AG10803 (cell line): ENCODE measurements at places on chromosomes 7 and 10.

DNA sequence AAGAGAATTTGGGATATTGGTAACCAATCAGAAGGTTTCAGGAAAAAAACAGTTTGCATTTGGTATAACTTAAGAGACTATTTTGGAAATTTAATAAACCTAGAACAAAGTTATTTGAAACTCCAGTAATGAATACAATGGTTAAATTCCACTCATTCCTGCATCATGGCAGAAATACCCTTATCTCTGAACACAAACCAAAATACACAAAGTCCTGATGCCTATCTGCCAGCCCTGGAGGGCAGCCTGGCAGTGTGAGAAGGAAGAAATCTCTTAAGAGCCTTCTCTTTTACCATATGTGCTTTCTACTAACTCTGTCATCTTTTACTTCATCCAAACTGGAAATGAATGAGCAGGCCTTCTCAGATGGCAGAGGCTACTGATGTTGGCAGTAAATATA is 147.1 kb upstream of the LYZL1 start:
- peak; percentile 48 for DNase-seq

GRCh38 chr7:6392712-6393666 is 54.8 kb downstream of the DAGLB start:
- DNase-seq = peak; percentile 66

- DNase-seq = no peak
These were observed 383.5 kb downstream of the POM121L12 start for GRCh38 chr7:53418834-53419482.

DNA sequence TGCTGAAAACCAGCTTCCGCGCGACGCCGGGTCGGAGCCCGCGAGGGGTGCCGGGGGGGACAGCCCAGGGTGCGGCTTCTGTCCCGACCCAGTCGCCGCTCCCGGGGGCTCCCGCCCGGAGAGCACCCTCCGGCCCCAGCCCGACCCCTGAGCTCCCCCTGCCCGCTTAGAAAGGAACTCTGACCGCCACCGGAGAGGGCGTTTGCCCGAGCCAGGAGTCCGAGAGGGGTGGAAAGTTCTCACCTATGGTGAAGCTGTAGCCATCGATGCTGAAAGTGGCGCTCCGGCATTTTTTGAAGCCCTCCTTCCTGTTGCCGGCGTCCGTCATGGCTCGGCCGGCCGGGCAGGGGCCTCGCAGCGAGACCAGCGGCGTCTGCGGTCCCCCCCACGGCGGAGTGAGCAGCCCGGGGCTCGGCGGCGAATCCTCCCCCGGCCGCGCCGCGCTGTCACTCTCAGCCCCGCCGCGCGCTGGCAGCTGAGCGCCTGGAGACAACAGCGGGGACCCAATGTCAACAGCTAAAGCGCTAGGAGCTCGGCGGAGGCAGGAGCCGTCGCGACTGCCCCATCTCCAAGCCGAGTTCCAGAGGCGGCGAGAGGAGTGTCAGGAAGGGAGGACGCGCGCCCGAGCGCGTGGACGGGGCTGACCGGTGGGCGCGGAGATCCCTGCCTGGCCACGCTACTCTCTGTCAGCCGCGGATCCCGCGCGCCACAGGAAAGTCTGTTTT is 191.6 kb downstream of the LSM5 start:
- no peak for DNase-seq

- DNase-seq = peak; percentile 36
These were observed 903 bp downstream of the ZNF655 start for GRCh38 chr7:99559175-99559915.

- peak; percentile 47 for DNase-seq
These were observed 72.7 kb upstream of the MRLN start for GRCh38 chr10:59825932-59826331.

GRCh38 chr10:89030791-89031190 is 40.2 kb downstream of the FAS start:
- DNase-seq = no peak

DNA sequence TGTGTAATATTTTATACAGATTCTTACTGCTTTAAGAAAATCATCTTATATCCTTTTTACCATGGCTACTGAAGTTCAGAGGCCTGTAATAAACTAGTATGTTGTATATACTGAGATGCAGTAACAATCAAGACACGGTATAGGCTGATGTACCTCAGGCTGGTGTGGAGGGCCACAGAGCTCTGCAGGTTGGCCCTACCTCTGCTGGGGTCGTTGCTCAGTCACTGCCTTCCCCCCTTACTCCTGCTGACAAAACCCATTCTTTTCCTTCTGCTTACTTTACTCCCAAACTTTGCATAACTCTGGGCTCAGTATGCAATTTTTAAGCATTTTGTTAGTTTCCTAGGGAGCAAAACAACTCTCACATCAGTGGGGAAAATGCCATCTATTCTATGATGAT is 200.1 kb upstream of the FOXP2 start:
- DNase-seq = no peak

- DNase-seq = no peak
These were observed 174.9 kb downstream of the CREB5 start for GRCh38 chr7:28587211-28587610.

DNA sequence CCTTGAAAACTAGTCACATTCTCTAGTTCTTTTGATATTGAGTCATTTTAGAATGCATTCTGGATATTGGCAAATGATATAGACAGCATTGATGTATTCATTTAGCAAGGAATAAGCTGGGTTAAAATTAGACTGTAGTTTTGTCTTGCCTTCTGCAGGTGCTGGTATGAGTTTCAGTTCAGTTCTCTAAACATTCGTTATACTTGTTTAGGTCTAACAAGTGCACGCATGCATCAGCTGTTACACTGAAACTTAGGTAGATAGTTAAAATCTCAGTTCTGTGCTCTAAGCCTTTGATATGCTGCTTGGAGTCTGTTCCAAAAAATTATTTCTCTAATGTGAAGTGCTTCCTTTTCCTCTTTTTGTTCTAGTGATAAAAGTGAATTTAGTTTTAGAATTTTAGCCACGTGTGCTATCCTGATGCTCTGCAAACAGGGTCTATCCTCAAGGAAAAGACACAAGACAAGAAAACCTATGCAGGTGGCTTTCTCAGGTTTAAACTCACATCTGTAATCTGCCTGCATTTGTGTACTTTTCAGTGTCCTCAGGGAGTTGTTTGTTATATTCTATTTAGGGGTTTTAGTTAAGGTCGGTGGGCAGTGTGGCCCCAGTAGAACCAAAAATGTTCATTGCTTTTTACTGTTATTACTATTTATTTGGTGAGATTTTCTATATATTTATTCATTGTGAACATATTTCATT is 409.0 kb downstream of the CDC14C start:
- no peak for DNase-seq

DNA sequence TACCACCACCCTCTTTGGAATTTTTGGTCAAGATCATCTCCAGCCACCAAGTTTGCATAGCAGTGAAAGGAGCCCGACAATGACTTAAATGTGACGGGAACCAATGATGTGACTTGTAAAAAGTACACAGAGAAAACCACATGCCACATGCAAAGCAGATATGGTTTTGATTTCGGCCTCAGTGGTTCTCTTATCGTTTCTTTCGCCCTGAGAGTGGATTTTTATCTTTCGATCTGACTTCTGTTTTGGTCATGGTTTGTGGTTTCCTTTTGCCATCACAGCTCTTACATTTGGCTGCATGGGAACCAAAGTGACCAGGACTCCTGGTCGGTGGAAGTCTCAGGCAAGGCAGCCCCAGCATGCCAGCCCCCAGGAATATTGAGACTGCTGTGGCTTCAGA is 31.5 kb downstream of the TCF7L2 start:
- DNase-seq = no peak

GRCh38 chr10:63414481-63415260 is 51.1 kb downstream of the JMJD1C start:
- peak; percentile 29 for DNase-seq

DNA sequence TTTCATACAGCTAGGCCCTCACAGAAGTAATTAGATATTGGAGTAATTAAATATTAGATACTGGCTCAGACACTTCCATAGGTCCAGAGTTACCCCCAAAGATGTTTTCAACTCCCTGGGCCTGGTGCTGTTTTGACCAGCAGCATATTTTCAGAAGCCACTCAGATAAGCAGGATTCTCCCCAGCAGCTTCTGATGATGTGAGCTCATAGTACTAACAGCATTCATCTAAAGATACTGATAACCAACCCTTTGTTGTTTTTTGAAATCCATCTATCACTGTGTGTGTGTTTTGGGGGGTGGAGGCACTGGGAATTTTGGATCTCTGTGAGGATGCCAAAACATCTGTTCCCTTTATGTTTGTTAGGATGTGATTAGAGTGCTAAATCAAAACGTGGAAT is 52.7 kb downstream of the VPS50 start:
- DNase-seq = no peak

DNA sequence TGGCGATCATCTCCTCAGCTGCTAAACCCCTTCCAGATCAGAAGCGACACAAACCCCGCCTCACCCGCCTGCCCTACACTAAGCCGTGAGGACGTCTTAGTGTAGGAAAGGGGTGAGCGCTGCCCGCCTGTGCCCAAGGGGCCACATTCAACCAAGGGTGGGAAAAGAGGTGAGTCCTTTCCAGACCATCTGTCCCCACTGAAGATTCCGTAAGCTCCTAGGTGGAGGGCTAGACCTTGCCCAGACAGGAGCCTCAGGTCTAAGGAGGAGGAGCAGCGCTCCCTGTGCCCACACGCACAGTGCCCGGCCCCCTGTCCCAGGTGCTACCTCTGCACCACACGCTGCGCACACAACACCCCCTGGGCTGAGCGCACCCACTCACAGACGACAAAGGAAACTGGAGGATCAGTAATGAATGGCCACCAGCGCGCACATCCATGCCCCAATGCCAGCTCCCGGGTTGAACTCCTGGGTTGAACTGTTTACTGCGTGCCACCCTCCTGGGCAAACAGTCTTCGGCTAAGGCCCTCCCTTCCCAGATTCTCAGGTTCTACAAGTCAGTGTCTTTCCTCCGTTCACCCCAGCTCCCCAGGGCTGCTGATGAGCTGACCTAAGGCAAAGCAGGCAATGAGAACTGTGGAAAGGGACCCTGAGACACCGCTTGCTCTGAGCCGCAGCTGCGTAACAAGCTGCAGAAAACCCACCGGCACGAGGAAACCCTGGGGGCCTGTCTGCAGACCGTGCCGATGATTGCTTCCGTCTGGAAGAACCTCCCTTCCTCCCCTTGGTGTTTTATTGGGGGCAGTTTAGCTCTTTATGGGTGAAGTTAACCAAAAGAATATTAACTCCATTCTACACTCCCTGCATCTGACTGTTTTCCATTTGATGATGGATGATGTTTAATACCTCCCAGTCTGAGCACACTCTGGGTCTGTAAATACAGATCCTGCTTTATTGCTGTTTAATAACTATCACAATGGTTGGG is 185.9 kb downstream of the MAD1L1 start:
- DNase-seq = no peak

DNA sequence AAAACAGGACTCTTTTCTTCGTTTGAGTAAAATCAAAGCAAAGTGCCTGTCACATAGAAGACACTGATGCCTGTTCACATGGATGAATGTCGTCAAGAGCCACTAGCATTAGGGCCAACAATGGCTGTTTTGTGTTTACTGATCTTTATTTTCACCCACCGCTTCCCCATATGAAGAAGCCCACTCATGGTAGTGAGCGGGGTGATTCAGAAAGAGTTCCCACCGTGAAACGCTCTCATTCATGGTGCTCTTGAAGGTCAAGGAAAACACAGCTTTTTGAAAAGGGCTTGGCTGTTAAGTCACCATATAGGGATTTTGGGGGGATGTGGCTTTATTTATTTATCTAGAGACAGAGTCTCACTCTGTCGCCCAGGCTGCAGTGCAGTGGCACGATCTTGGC is 12.5 kb downstream of the PROSER2 start:
- no peak for DNase-seq

DNA sequence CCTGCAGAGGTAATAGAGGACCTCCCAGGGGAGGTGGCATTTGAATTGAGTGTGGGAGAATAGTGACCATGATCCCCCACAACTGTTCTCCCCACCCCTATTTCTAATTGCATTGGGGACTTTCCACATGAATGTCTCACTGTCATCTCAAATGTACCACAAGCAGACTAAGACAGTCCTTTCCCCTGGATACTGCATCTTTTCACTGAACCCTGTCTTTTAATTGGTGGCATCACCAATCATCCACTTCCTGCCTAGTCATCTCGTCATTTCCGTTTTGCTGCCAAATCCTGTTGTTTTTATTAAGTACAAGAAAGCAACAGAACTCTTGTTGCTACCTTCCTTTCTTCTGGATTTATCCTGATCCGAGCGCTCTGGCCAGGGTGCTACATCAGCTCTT is 120.3 kb downstream of the NRP1 start:
- no peak for DNase-seq

GRCh38 chr10:126070476-126071215 is 174.3 kb downstream of the FANK1 start:
- DNase-seq = no peak

DNA sequence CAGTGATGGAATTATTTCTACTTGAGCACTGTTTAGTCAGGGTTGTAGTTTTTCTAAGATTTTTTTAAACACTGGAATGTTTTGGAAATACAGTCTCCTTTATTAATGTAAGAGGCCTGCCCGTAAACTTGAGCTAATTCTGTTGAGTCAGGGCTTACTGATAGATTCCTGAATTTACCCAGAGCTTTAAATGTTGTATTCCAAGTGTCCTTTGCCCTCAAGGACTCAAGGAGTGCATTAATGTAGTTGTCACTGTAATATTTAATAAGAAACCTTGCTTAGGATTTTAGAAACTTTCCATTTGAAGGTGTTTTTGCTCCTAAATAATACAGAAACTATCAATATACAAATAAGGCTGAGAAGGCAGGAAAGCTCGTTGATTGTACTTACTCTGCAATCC is 89.2 kb downstream of the MACC1 start:
- no peak for DNase-seq

- DNase-seq = no peak
These were observed 9.0 kb downstream of the NSMCE4A start for GRCh38 chr10:121965996-121966395.

DNA sequence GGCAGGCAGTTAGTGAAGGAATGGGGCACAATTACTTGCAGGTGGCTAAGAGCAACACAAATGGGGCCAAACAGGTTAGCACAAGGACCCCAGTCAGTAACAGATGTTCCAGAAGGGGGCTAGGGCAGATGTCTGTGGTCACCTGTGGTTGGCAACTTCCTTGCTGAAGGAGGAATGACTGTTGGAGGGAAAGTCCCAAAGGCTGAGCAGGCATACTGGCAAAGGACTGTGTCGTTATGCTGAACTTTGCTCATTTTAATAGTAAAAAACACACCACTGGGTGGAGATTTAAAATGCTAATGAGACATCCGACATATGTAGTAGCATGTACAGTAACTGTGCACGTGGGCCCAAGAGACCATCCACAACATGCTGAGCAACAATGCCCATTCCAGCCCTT is 511.6 kb downstream of the CALN1 start:
- DNase-seq = no peak

DNA sequence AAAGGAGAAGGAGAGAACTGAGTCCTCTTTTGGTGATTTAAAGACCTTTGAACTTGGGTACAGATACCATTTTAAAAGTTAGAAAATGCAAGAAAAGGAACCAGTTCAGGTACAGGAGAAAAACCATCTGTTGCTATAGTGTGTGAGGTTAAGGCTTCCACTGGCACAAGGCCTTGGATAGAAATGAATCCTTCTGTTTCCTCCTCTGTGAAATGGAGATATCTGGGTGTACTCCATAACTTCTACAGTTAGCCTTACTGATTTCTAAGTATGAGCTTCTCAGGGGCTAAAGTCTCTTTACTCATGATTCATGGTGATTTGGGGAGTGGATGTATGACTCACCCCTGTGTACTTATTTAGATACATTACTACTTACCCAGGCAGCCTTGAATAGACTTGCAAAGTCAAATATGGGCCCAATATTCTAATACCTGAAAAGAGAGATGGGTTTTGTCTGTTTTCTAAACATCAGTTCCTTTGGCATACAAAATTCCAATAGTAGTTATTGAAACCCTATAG is 117.2 kb upstream of the ADO start:
- DNase-seq = no peak
